ENCODE measurements at places on chromosomes 5 and 9.

- no peak for DNase-seq
Observed at GRCh38 chr5:35979715-35980114, 11.5 kb downstream of the UGT3A1 start.

DNA sequence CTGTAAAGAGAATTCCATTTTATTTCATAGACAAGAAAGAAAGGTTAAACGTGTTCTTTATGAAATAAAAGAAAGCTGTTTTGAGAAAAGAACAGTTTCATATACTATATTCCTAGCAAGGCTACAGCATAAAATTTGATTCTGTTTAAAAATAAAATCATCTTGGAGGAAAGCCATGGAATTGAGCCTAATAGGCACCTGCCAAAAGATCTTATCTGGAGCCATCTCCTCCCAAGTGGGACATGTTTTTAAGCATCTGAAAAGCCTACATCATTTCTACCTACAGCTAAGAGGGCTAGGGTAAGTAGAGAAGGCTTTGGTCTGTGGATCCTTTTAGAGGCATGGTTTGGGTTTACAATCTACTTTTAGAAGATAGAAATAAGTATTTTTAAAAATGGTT, 89.3 kb downstream of the GAS1 start:
- DNase-seq, result no peak

DNA sequence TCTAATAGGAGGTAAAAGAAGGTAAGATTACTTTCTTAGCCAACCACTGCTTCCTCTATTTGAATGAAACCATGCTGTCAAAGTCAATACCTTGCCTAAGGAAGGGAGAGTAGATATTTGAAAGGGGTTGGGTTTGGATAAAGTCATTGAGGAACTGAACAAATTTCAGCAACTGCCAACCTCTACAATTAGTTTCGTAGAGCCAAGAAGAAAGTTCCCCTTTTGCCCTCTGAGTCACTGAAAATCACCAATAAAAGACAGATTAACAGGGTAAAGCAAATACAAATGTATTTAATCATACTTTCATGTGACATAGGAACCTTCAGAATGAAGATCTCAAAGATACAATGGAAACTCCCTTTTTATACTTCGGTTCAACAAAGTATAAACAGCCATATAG, 615.7 kb downstream of the GABRG2 start:
- no peak for DNase-seq

- DNase-seq, result no peak
Observed at GRCh38 chr5:31768784-31769183, 129.9 kb downstream of the PDZD2 start.

- DNase-seq, result no peak
Observed at GRCh38 chr5:61827445-61827975, 478.5 kb upstream of the KIF2A start.

GRCh38 chr5:67142816-67143215, 53.8 kb downstream of the CD180 start:
- no peak for DNase-seq

DNA sequence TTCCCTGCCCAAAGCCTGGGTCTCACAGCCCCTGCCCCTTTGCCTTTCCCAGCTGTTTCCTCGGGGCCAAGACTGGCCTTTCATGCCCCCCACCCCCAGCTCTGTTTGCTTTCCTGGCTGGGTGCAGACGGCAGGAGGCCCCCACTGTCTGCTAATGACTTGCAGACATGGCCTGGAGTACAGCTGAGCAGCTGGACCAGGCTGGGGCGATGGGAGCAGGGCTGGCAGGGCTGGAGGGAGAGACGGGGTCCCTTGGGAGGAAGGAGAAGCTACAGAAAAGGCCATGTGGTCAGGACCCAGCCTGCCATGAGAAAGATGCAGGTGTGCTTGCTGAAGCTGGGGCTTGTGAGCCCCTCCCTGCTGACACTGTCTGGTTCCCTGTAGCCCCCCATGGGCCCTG, 28.3 kb upstream of the GFPT2 start:
- no peak for DNase-seq

DNA sequence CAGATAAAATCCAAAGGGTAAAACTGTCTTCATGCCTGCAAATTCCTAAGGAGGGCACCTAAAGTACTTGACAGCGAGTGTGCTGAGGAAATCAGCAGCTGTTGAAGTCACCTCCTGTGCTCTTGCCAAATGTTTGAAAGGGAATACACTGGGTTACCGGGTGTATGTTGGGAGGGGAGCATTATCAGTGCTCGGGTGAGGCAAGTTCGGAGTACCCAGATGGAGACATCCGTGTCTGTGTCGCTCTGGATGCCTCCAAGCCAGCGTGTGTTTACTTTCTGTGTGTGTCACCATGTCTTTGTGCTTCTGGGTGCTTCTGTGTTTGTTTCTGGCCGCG, 727 bp upstream of the ADRB2 start:
- no peak for DNase-seq

- no peak for DNase-seq
Observed at GRCh38 chr9:120918931-120919842, 7.4 kb downstream of the TRAF1 start.

- DNase-seq, result no peak
Observed at GRCh38 chr9:78001946-78002731, 29.5 kb downstream of the GNAQ start.

Data from H54 (cell line).